Esophagus squamous epithelium (tissue), 5 donors: ENCODE measurements at places on chromosomes 3 and 15.

- no peak for DNase-seq
These were observed 1.3 kb upstream of the RFX7 start for GRCh38 chr15:56244811-56245576.

GRCh38 chr3:150180334-150180733, 209.6 kb upstream of the PFN2 start:
- DNase-seq: no peak

DNA sequence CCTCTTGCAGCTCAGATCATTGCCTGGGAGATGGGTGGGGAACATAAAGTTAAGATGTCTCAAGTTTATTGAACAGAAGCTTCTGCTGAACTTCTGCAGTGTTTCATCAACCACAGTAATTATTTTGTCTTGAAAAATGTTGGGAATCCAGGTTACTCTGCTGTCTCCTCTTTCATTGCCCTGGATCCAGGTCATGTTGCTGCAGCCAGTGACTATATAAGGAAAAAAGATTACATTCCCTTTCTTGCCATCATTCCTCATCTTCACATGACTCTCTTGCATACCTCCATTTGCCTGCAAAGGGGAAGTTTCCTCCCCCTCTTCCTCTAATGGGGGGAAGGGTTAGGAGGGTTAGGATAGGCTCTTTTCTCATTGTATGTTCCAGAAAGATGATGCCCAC, 15.1 kb downstream of the GMNC start:
- DNase-seq: no peak

DNA sequence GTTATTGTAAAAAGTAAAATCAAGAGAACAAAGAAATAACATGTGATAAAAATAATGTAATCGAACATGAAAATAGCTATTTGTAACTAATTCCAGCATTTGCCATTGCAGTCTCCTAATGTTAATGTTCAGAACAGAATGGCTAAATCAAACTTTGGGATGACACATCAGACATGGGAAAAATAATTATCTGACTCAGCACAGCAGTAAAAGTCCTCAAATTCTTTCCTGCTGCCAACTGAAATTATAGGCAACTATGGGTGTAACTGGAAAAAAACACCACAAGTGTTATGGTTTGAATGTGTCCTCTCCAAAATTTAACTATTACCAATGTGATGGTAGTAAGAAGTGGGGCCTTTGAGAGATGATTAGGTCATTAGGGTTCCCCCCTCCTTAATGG, 446.7 kb downstream of the C3orf38 start:
- DNase-seq: no peak

DNA sequence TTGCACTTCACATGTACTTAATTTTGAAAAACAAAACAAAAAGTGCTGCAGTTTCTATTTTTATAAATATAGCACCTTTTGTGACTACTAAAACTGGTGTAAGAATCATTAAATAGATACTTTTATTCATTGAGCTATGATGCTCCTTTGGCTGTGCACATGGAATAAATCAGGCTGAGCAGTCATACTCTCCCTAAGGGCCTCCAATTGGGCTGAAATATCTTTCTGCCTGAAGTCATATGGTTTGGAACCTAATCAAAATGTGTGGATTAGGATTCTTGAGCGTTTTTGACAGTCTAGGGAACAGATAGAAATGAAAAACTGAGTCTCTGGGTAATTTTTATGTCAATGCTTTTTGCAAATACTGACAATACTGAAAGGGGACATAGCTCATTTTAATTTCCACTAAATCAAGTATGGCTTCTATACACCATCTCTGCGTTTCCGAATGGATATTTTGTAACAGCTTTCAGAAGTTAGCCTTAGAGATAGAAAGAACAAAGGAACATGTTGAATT, 392.2 kb upstream of the ROBO1 start:
- no peak for DNase-seq

- DNase-seq: no peak
These were observed 49.0 kb downstream of the PBRM1 start for GRCh38 chr3:52636673-52637072.

- DNase-seq: no peak
These were observed 24.8 kb upstream of the MBNL1 start for GRCh38 chr3:152243721-152244516.

DNA sequence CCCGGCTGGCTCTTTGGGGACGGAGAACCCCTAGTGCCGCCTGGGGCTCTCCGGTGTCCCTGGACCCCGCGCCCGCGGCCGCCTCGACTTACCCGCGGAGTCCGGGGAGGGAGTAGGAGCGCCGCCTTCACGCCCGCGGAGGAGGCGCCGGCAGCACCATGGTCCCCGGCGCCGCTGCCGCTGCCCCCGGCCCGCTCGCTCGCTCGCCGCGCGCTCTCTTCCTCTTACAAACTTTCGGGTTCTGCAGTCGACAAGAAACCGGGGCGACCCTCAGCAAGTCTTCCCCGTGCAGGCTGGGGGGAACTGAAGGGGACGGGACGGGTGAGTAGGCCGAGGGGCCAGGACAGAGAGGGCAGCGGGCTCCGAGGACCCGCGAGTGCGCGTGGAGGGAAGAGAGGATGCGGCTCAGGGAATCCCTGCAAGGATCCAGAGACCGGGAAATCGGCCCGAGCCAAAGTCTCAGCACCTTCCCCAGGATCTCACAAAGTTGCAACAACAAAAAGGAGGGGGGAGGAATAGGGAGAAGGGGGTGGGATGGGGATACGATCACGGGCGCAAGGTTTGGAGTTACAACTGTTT, 2.0 kb downstream of the FOXP1 start:
- DNase-seq: no peak

DNA sequence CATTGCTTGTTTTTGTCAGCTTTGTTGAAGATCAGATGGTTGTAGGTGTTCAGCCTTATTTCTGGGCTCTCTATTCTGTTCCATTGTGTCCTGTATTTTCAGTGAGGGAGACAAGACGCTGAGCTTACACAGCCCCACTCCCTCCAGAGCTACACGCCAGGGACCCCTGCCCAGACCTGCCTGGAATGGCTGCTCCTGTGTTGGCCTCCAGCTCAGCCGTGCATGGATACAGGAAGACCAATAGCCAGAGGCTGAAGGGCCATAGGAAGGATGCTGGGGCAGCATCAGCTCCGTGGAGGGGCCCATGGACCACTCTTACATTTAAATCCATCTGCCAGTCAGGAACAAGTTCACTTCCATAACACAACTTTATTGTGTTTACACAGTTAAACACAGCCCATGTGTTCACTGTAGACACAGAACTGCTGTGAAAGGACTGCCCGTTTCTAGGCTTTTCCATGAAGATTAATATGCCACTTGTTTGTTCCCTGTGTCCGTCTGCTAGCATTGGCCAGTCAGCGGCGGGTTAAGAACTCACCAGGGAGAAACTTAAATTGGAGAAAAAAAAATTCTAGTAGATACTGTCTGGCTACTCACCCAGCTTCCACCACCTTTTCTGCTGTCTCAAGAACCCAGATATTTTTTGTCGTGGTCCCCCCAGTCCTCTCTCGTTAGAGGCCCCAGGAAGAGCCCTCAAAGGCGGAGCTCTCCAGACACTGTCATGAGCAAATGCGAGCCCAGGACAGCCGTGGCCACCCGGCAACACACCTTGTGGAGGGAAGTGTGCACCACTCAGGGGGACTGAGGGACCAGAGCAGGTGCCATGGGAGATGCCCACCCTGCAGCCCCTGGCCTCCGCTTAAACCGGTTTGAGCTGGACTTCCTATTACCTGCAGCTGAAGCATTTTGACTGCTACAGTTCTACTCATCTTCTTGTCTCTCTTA, 142.3 kb upstream of the MEF2A start:
- no peak for DNase-seq

DNA sequence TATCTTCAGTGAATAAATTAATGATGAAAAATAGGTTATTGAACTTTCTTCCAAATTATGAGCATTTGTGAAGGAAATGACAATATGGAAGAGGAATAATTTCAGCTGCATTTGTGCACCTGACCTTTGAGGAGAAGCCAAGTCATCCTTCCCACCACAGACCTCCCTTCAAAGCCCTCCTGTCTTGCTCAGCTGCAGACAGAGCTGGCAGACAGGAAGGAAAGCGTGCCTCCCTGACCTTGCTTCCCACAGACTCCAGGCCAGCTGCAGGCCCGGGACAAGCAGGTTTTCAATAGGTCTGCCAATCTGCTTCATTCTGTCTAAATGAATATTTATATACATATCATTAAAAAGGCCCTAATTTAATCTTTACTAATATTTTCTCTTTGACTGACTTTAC, 152.9 kb upstream of the RBMS3 start:
- DNase-seq: no peak

GRCh38 chr15:51191072-51191670, 96.5 kb upstream of the TNFAIP8L3 start:
- no peak for DNase-seq

DNA sequence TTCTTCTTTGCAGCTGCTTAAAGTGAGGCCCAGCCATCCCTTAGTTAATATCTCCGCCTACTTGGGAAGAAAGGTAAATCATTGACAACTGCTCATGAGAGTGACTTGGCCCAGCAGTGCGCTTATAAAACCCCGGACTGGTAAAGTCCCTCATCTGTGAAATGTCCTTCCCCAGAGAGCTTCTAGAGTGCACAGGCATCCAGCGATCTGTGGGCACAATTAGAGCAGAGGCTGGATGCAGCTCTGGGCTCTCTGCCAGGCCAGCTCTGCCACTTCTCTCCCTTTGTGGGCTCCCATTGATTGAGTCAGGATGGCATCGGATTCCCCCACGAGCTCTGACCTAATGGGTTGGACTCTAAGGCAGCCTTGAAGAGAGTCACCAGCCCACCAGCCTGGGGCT, 219.0 kb upstream of the LINGO1 start:
- DNase-seq: no peak

GRCh38 chr3:182420741-182421140, 372.6 kb upstream of the ATP11B start:
- no peak for DNase-seq

GRCh38 chr3:197132916-197133530, 103.4 kb upstream of the MELTF start:
- DNase-seq: no peak

- no peak for DNase-seq
These were observed 1052.8 kb downstream of the NAALADL2 start for GRCh38 chr3:175911937-175912336.

DNA sequence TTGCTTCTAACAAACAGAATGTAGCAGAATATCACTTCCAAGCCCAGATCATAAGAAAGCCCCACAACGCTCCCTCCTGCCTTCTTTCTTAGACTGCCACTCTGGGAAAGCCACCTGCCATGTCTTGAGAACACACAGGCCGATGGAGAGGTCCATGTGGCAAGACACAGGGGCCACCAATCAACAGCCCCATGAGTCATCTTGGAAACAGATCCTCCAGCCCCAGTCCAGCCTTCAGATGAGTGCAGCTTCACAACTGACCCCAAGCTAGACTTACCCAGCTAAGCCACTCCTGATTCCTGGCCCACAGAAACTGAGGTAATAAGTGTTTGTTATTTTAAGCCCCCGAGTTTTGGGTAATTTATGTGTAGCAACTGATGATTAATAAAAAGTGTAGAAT, 39.7 kb downstream of the PTH1R start:
- no peak for DNase-seq

- no peak for DNase-seq
These were observed 246.2 kb downstream of the PLCL2 start for GRCh38 chr3:17130956-17131355.

DNA sequence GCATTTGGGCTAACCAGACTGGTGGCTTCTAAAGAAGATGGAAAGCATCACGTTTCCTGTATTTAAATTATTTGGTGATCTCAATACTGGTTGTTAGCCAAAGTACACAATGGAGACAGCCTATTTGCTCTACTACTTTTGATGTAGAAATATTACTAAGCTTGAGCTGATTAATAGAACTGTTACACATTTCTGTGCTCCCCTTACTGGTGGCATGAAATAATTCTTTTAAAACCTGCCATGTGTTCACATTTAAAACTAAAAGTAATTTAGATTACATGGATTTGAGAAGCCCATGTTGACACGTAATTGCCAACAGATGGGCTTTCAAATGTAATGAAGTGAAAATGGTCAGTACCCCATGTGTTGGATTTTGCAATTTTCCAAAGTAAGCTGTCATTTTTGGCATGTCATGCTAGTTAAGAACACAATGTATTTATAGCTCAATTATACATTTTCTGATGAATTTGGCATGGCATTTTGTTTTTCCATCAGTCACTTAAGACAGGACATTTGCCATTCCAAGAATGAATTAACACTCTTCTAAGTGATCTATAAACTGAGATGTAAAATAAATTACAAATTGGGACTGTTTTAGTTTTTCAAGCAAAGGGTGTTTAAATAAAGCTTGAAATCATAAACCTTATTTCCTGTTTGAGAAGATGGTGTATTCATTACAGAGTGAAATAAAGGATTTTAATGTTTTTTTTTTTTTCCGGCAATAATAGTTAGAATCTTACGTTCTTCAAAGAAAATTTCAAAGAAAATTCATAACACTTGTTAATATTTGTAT, 10.8 kb upstream of the RARRES1 start:
- DNase-seq: no peak
